ENCODE measurements at places on chromosomes 16 and 17. TPM values are rescaled to one million over a fixed set of nuclear protein-coding genes. Genes with fewer than 3 reads are reported as not detected.

- no peak for DNase-seq
Measured at GRCh38 chr16:86902656-86903001, 324.3 kb downstream of the FOXL1 start.

GRCh38 chr17:71437166-71437565, 683.7 kb upstream of the SOX9 start:
- no peak for DNase-seq

- DNase-seq = no peak
Measured at GRCh38 chr17:40342504-40343218, 21.9 kb downstream of the GJD3 start.

- no peak for DNase-seq
Measured at GRCh38 chr17:66392783-66393437, 90.5 kb downstream of the PRKCA start.

CIITA gene
- total RNA-seq = 25.3 TPM

All from T-helper 17 cell (primary cell).